Dermis lymphatic vessel endothelial cell (primary cell): ENCODE measurements at places on chromosomes 2 and 18. TPM values are rescaled to one million over a fixed set of nuclear protein-coding genes. Genes with fewer than 3 reads are reported as not detected.

Gene DSC1
- total RNA-seq = not detected in 2 replicates

Gene INHA
- not detected in 2 replicates for total RNA-seq

Gene PSTPIP2
- 0.22 and 0.95 TPM in 2 replicates for total RNA-seq

Gene HJURP
- 2.1 and 2.3 TPM in 2 replicates for total RNA-seq

Gene CYTIP
- not detected in 2 replicates for total RNA-seq

Gene TRABD2A
- total RNA-seq = 0.17 and 0.98 TPM in 2 replicates

Gene PXDN
- total RNA-seq = 174 and 187 TPM in 2 replicates

Gene RPRD1A
- 37.1 and 45.3 TPM in 2 replicates for total RNA-seq

Gene TTC39C
- total RNA-seq = 0.65 and 1.8 TPM in 2 replicates

Gene HOXD9
- 17.0 and 33.7 TPM in 2 replicates for total RNA-seq

Gene GCG
- not detected in 2 replicates for total RNA-seq

Gene SRD5A2
- total RNA-seq = not detected in 2 replicates

Gene C2orf78
- not detected in 2 replicates for total RNA-seq

Gene FKBP7
- 20.3 and 43.9 TPM in 2 replicates for total RNA-seq

Gene C2orf81
- total RNA-seq = under 0.01 TPM in 1 of 2 replicates, not detected in the other

Gene G6PC2
- not detected in 2 replicates for total RNA-seq
